Renal cortical epithelial cell (primary cell): ENCODE measurements at places on chromosomes 4 and X. TPM values are rescaled to one million over a fixed set of nuclear protein-coding genes. Genes with fewer than 3 reads are reported as not detected.

The GABRB1 gene
- total RNA-seq, result 0.20 TPM in 1 of 2 replicates, not detected in the other

The RHOXF2B gene
- not detected in 2 replicates for total RNA-seq

The GABRA4 gene
- total RNA-seq, result not detected in 2 replicates

The TIGD4 gene
- total RNA-seq, result 0.87 and 1.7 TPM in 2 replicates

The ARX gene
- not detected in 2 replicates for total RNA-seq

The HCFC1 gene
- total RNA-seq, result 11.6 and 34.7 TPM in 2 replicates

The LIMCH1 gene
- 17.7 and 65.0 TPM in 2 replicates for total RNA-seq

The ANKRD50 gene
- 20.1 and 55.4 TPM in 2 replicates for total RNA-seq

The FOXP3 gene
- 0.05 TPM in 1 of 2 replicates, not detected in the other for total RNA-seq

DNA sequence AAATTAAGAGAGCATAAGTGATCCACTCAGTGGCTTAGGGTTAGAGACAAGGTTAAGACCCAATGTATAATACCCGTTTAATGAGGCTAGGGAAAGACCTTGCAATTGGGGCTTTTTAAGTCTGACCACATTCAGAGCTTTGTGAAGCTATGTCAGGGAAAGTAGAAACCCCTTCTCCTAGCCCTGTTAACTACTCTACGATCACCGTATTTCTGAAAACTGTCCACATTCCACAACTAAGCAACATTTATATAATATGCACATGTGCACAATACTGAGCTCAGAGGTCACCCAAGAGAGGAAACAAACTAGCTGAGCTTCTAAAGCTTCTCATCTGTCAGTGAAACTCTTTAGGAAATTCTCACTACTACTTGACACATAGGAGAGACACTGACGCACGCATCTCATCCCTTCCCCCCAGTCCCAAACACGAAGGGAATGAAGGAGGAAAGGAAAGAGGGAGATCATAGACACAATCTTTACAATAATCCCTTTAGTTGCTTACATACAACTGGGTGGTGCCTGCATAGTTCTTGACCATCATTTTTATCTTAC, 56.2 kb downstream of the METTL14 start:
- no peak for DNase-seq

GRCh38 chr4:7158081-7158750, 34.1 kb upstream of the SORCS2 start:
- no peak for DNase-seq

GRCh38 chr4:159748834-159749444, 646.1 kb downstream of the RAPGEF2 start:
- no peak for DNase-seq

- no peak for DNase-seq
Measured at GRCh38 chrX:31021537-31021936, 50.3 kb downstream of the FTHL17 start.

DNA sequence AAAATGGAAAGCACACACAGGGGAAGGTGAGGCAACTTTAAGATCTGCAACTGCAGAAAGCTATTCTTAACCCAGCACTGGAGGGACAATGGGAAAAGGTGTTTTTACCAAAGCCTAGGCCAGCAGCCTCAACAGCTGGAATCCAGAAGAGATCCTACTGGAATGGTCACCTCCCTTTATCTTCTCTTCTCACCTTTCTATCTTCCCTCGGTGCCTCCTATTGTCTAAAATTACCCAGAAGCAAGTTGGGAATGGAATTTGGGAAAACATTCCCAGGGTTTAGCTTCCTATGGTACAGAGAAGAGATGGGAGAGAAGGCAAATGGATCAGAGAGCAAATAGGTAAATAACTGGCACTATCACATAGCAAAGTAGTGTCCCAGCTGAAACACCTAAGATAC, 73.1 kb downstream of the TIGD2 start:
- no peak for DNase-seq

- no peak for DNase-seq
Measured at GRCh38 chrX:109922190-109922589, 80.7 kb upstream of the TMEM164 start.

GRCh38 chr4:25441519-25442117, 64.6 kb downstream of the ANAPC4 start:
- DNase-seq, result peak; percentile 68

- no peak for DNase-seq
Measured at GRCh38 chr4:129415004-129415403, 319.1 kb downstream of the C4orf33 start.

DNA sequence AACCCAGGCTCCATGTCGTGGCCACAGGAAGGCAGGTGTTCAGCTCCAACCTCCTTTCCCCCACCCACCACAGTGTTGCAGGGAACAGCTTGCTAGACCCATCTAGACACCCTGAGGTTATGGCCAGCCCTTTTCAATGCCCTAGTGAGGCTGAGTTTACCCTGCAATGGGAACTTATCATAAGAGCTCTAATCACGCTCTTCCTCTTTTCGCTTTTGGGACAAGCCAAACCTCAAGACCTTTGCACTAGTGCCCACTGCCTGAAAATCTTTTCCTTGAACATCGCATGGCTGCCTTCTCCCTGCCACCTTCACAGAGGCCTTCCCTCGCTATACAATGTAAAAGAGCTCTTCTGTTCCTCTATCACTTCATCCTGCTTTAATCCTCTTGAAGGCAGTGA, 2.4 kb upstream of the FGFBP2 start:
- DNase-seq, result no peak

DNA sequence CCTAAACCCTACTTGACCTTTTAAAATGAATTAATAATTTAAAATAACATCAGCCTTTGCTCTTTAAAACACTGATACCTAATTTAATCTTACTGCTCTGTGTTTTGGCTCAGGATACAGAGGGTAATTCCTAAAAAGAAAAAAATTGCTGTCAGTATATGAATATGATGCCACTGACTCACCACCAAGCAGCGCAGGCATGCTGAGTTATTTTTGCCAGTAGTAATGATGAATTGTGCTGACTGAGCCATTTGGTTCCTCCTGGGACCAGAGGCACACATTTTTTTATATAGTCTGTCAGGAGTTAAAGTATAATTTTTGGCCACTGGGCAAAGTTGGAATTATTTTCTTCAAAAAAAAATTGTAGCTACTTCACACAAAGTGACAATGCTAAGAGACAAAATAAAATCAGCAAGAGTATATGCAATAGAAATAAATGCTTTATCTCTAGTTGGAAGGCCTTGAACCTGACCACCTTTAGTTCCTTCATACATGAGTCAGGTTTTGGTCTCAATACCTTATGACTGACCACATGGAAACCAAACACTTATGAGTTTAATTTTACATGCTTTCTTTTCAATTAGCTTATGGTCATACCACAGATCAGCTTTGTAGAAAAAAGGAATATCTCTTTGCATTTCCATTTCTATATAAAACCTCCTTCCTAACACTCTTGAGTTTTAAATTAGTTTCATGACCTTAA, 115.1 kb downstream of the PPP3CA start:
- peak; percentile 39 for DNase-seq

DNA sequence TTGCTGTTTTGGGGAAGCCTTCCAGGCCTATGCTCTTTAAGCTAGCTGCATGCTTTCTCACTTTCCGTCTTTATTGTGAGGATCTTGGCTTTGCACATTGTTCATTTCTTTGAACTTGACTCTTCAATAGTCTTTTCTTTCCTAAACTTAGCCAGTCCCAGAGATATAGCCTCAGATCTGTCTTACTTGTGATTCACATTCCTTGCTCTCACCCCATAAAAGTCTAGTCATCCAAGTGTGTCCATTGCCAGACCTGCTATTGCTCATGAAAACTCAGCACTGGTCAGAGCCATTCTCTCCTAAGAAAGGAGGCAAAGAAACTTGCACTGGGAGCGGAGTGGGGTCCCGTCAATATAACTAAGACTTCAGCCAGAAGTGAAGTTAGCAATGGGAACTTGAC, 275.0 kb upstream of the CTSO start:
- peak; percentile 22 for DNase-seq

GRCh38 chr4:100504086-100504874, 13.5 kb downstream of the EMCN start:
- no peak for DNase-seq

GRCh38 chr4:137909529-137910309, 332.4 kb downstream of the SLC7A11 start:
- no peak for DNase-seq

- DNase-seq, result peak; percentile 26
Measured at GRCh38 chr4:38860788-38861424, 4.3 kb upstream of the TLR6 start.

- DNase-seq, result no peak
Measured at GRCh38 chr4:152530600-152530999, 5.3 kb downstream of the FBXW7 start.

- DNase-seq, result peak; percentile 53
Measured at GRCh38 chr4:150782311-150782710, 200.4 kb downstream of the MAB21L2 start.

- DNase-seq, result peak; percentile 74
Measured at GRCh38 chr4:103400405-103400804, 202.3 kb upstream of the CENPE start.

- DNase-seq, result no peak
Measured at GRCh38 chr4:8914461-8915171, 43.0 kb upstream of the HMX1 start.

DNA sequence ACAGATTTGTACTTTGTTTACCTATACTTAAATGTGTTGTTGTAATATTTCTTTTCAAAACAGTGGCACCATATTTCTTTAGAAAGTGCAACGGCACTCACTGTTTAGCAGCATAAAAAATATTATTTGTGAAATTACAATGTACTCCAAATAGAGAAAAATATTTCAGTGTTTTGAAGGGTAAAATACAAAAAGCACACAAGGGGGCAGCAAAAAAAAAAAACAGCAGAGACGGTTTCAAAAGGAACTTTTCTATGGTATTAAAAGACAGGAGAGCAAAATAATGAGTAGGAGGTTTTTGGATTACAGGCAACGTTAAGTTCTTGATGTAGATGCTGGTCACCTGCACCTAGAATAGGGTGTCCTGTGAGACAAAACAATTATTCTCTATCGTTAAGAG, 2.0 kb downstream of the NUDT11 start:
- no peak for DNase-seq

DNA sequence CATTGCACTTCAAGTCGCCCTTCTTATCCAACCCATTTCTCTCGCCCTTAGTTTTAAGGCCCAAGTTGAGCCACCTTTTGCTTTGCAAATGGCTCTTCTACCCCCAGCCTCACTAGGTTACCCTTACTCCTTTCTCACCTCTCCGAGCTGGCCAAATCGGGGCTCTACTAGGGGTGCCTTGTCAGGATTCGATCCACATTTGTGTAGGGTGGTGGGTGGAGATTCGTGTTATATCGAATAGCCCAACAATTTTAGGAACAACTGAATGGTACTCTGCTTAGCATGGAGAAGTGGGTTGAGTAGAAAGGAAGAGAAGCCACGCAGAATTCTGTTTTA, 3.5 kb downstream of the SLIT2 start:
- DNase-seq, result no peak

GRCh38 chrX:118353081-118353850, 7.4 kb downstream of the WDR44 start:
- DNase-seq, result peak; percentile 18
